ENCODE measurements at places on chromosomes 3 and 15.

DNA sequence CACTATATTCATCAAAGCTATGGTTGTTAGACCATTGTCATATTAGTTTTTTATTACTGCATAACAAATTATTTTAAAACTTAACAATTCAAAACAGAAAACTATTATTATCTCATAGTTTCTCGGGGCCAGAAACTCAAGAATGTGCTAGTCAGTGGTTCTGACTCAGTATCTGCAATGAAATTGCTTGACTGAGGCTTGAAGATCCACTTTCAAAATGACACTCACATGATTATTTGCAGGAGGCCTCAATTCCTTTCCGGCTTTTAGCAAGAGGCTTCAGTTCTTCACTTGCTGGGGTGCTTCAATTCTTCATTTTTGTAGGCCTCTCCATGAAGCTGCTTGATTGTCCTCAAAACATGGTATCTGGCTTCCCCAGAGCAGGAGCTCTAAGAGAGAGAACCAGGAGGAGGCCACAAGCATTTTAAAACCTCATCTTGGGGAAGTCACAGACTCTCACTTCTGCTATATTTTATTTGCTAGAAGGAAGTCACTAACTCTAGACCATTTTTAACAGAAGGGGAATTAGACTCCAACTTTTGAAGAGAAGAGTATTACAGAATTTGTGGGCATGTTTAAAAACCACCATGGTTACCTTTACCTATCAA lies 383.7 kb downstream of the MFSD1 start:
- DNase-seq: no peak
- no peaks in the 10 kb centered on the region for H3K4me1 ChIP-seq
- no peaks in the 10 kb centered on the region for H3K36me3 ChIP-seq
- H3K4me3 ChIP-seq: no peak overlapping the region
- H3K27me3 ChIP-seq: peaks cover 3% of the 10 kb centered on the region
- H3K27ac ChIP-seq: no peak overlapping the region

DNA sequence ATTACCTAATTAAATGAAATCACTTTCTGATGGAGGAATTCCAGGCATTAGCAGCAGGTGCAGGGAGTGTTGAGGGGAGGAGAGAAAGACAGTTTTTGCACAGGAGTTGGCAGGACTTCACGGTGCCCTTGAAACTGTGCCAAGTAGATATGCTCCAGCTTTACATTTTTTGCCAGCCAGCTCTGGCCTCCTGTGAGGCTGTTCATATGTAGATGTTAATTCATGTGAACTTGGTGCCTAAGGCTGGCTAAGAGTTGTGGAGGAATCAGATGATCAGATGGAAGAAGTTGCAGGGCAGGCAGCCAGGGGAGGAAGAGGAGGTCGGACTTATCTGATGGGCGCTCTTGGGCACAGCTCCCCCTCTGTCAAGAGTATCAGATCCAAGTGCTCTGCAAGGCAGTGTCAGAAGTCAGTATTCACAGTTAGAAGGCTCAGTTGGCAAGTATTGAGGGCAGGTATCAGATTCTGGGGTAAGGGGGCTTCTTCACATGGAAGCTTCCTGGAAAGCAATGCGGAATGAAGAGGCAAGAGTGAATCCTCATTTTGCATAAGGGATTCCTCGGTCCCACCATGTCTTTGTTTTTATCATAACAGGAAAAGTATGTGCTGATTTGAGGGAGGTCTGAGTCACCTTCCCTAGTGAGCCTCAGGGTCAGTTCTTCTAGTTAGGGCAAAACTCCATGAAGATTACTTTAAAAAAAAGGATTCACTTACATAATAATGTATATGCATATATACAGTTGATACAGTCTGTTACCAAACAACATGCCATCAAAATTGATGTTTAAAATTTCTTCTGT lies 172.6 kb upstream of the UMPS start:
- peaks cover 3% of the 10 kb centered on the region for H3K4me1 ChIP-seq
- H3K27me3 ChIP-seq: peaks cover 17% of the 10 kb centered on the region
- DNase-seq: no peak
- H3K27ac ChIP-seq: no peak overlapping the region
- H3K36me3 ChIP-seq: no peaks in the 10 kb centered on the region

DNA sequence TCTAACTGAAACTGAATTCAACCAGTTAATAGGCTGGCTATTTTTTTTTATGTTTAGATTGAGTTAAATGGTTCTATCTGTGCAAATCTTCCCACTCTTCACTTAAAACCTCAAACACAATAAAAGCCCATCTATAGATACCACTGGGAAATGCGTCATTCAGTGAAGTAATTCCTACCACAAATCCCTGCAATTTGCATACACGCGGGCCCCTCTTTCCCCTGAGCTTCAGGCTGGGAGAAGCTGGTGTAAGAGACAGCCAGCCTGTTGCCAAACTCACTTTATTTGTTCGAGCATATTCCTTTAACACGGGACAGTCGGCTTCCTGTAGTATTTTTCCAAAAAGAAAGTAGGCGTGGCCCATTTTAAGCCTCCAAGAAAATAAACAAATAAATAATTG lies 26.0 kb upstream of the MCTP2 start:
- no peak overlapping the region for H3K4me3 ChIP-seq
- H3K27me3 ChIP-seq: peaks cover 20% of the 10 kb centered on the region
- peaks cover 15% of the 10 kb centered on the region for H3K4me1 ChIP-seq
- no peak overlapping the region for H3K27ac ChIP-seq

- H3K27ac ChIP-seq: no peak overlapping the region
- no peak for DNase-seq
- H3K27me3 ChIP-seq: no peaks in the 10 kb centered on the region
Observed at GRCh38 chr3:114445233-114445632, 151.4 kb downstream of the TIGIT start.

- H3K4me1 ChIP-seq: peaks cover 31% of the 10 kb centered on the region
- DNase-seq: peak; percentile 69
- no peaks in the 10 kb centered on the region for H3K36me3 ChIP-seq
- no peak overlapping the region for H3K4me3 ChIP-seq
- H3K27me3 ChIP-seq: peaks cover 20% of the 10 kb centered on the region
Observed at GRCh38 chr3:46098319-46098761, 71.1 kb upstream of the XCR1 start.

- H3K4me3 ChIP-seq: no peak overlapping the region
- no peaks in the 10 kb centered on the region for H3K36me3 ChIP-seq
Observed at GRCh38 chr3:149368674-149369497, 8.6 kb downstream of the TM4SF1 start.

- peaks cover 20% of the 10 kb centered on the region for H3K36me3 ChIP-seq
- H3K4me1 ChIP-seq: peaks cover 19% of the 10 kb centered on the region
- H3K27me3 ChIP-seq: no peaks in the 10 kb centered on the region
- H3K27ac ChIP-seq: no peak overlapping the region
- no peak for DNase-seq
Observed at GRCh38 chr3:122405015-122405414, 10.8 kb downstream of the WDR5B start.

DNA sequence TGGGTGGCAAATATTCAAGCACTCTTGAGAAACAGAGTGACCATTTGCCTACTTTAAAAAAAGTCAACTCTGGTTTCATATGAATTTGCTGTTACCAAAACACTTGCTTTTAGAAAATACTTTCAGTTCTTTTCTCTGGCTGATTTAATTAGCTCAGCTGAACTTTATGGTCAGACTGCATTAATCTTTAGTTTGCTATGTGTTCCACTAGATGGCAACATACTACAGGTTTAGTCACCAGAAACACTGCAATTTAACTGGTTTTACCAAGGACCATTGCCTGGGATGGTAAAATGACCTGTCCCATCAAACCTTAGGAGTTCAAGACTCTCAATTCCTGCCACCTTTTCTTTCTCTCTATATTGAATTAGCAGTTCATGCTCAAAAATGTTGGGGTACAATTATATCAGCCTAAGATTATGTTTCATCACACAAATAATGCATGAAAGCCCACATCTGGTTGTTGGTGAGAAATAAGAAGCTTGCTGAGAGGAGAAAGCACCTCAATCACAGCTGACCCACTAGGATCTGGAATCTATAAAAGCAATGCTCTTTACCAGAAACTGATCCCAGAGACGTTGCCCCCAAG lies 14.2 kb downstream of the EIF4E3 start:
- H3K27me3 ChIP-seq: no peaks in the 10 kb centered on the region
- no peak overlapping the region for H3K4me3 ChIP-seq
- H3K27ac ChIP-seq: no peak overlapping the region

DNA sequence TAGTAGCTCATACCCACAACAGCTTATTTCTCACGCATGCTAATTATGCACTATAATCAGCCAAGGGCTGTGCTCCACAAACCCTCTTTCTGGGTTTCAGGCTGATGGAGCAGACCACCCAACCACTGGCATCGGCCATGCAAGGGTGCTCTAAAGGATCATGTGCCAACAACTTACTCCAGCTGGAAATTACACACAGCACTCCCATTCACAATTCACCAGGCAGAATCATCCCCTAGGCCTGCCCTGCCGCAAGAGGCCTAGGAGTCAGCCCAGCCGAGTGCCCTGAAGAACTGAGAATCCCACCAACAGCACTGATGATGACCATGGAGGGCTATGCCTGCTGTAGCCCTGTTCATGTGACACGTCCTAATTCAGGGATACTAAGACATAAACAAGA lies 216.2 kb upstream of the CHRNA7 start:
- H3K27me3 ChIP-seq: no peaks in the 10 kb centered on the region
- H3K36me3 ChIP-seq: no peaks in the 10 kb centered on the region
- no peak for DNase-seq
- no peaks in the 10 kb centered on the region for H3K4me1 ChIP-seq

DNA sequence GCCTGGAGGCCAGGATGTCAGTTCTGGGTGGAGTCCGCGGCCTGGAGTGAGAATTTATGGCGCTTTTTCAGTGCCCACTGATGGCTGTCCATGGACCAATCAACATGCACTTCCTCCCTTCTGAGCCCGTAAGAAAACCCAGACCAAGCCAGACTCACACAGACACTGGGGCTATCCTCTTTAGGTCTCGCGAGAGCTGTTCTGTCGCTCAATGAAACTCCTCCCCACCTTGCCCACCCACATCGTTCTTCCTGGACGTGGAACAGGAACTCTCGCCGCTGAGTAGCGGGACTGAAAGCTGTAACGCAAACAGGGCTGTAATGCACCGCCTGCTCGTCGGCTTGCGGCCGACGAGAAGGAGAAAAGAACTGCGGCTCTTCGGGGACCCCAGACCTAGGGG lies 833.0 kb upstream of the CADM2 start:
- H3K4me1 ChIP-seq: no peaks in the 10 kb centered on the region
- H3K36me3 ChIP-seq: no peaks in the 10 kb centered on the region
- H3K27me3 ChIP-seq: no peaks in the 10 kb centered on the region

- H3K4me3 ChIP-seq: no peak overlapping the region
- peaks cover 52% of the 10 kb centered on the region for H3K4me1 ChIP-seq
- peaks cover 23% of the 10 kb centered on the region for H3K36me3 ChIP-seq
- no peaks in the 10 kb centered on the region for H3K27me3 ChIP-seq
Observed at GRCh38 chr3:25648107-25648535, 16.6 kb downstream of the TOP2B start.

GRCh38 chr15:77611767-77612166 lies 20.9 kb downstream of the LINGO1 start:
- no peaks in the 10 kb centered on the region for H3K4me1 ChIP-seq
- DNase-seq: no peak
- H3K27me3 ChIP-seq: no peaks in the 10 kb centered on the region
- no peaks in the 10 kb centered on the region for H3K36me3 ChIP-seq

DNA sequence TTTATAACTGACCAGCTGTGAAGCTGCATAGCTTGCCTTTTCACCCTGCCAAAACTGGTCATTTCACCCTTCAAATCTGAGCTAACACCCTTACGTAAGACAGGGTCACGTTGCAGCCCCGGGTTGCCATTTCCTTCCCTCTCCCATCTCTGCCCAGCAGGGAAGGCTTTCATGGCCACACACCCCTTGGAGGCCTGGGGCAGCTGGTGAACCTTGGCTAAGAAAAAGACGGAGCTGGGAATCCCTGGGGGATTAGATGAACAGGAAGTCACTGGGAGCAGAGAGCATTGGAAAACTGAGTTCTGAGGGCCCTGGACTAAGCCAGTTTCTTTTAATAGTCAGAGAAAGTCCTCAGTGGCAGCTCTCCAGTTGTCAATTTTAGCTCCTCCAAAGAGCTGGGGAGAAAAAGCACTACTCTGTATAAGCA lies 67.8 kb downstream of the TTC23 start:
- no peak for DNase-seq
- H3K4me1 ChIP-seq: no peaks in the 10 kb centered on the region
- no peak overlapping the region for H3K27ac ChIP-seq
- H3K4me3 ChIP-seq: no peak overlapping the region
- peaks cover 3% of the 10 kb centered on the region for H3K27me3 ChIP-seq

DNA sequence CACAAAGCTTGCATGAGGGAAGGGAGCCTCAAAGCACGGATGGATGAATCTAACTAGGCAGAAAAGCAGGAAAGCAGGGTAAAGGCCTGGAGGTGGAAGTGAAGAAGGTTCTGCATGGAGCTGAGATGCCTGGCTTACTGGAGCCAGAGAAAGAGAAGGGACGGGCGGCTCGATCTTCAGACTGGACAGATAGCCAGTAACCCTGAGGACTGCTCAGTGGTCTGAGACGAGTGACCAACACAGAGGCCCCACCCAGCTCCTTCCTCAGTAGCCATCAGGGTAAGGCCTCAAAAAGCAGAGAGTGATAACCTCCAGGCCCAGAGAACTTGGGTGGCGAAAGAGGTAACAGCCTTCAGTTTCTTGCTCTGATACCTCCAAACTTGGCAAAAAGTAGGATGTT lies 6.4 kb downstream of the CLN6 start:
- H3K27me3 ChIP-seq: no peaks in the 10 kb centered on the region
- no peak overlapping the region for H3K4me3 ChIP-seq
- no peak for DNase-seq
- no peak overlapping the region for H3K27ac ChIP-seq

DNA sequence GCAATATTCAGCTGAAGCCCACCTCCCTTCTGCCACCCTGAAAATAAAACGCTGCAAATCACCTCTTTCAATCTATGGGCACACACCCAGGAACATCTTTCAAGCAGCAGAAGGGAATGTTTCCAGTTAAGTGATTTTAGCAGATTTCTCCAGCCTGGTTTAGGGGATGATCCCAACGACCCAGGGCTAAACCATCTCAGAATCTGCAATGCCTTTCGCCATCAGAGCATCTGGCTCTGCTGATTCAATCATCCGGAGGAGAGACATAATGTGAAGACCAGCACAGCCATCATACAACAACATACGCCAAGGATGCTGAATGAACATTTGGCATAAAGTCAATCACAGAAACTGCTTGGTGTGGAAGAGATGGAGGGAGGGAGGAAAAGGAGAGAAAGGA lies 15.5 kb upstream of the LRRN1 start:
- H3K36me3 ChIP-seq: no peaks in the 10 kb centered on the region
- H3K27ac ChIP-seq: no peak overlapping the region
- H3K4me3 ChIP-seq: no peak overlapping the region
- DNase-seq: no peak
- no peaks in the 10 kb centered on the region for H3K4me1 ChIP-seq
